ENCODE measurements at places on chromosomes 16 and 17. TPM values are rescaled to one million over a fixed set of nuclear protein-coding genes. Genes with fewer than 3 reads are reported as not detected.

TMEM114 gene
- not detected for total RNA-seq

GP2 gene
- not detected for total RNA-seq

TMC7 gene
- not detected for total RNA-seq

DNA sequence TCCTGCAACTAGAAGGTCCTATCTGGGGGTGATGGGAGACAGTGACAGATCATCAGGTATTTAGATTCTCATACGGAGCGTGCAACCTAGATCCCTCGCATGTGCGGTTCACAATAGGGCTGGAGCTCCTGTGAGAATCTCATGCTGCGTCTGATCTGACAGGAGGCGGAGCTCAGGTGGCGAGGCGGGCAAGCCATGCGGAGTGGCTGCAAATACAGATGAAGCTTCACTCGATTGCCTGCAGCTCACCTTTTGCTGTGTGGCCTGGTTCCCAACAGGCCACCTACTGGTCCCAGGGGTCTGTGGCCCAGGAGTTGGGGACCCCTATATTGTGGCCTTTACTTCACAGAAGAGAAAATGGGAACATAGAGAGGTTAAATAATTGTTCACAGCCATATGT, 200.4 kb downstream of the IRF8 start:
- DNase-seq: no peak
- H3K4me1 ChIP-seq: no peaks in the 10 kb centered on the region
- no peaks in the 10 kb centered on the region for H3K36me3 ChIP-seq
- no peak overlapping the region for H3K4me3 ChIP-seq
- peaks cover 5% of the 10 kb centered on the region for H3K27me3 ChIP-seq

- no peaks in the 10 kb centered on the region for H3K36me3 ChIP-seq
- H3K27me3 ChIP-seq: no peaks in the 10 kb centered on the region
- H3K4me3 ChIP-seq: no peak overlapping the region
- DNase-seq: no peak
Measured at GRCh38 chr17:7817643-7817964, 16.4 kb upstream of the KDM6B start.

DNA sequence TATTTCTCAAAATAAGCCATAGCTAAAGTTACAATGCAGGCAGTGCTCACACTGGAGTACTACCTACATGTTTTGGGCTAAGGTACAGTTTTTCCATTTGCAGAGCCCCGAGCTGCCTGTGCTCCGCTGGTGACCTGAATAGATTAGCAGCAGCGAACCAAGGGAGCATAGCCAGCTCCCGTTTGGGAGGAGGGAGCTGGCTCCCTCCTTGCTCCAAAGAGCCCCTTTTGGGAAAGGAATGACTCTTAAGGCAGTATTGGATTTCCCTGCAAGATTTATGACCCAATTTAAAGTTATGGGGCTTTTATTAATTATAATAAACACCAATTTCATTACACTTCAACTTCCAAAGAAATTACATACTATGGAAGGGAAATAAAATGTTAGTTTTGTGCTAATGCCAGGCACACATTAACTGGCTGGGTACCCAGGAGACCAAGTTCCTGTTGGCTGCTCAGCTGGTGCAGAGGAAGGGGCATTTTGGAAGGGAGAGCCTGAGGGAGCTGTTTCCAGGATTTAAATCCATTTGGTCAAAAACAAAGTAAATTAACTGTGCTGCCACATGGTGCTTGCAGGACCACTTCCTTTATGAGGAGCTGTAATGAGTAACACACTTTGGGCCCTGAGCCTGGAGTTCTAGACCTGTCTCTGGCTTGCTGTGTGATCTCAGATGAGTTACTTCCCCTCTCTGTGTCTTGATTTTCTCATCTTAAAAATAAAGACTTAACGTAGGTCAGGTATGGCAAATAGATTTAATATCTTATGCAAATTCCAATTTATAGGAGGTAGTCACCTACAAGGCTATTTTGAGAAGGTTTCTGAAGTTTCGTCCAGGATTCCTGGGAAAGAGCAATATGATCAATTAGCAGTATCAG, 362.1 kb upstream of the CCL2 start:
- H3K4me1 ChIP-seq: no peaks in the 10 kb centered on the region
- H3K4me3 ChIP-seq: no peak overlapping the region
- peaks cover 7% of the 10 kb centered on the region for H3K27me3 ChIP-seq

- no peak overlapping the region for H3K27ac ChIP-seq
- no peak for DNase-seq
- no peak overlapping the region for H3K4me3 ChIP-seq
- H3K36me3 ChIP-seq: peaks cover 4% of the 10 kb centered on the region
- no peaks in the 10 kb centered on the region for H3K27me3 ChIP-seq
Measured at GRCh38 chr17:39341541-39341940, 59.9 kb downstream of the FBXL20 start.

- H3K4me3 ChIP-seq: no peak overlapping the region
- H3K4me1 ChIP-seq: no peaks in the 10 kb centered on the region
- H3K27me3 ChIP-seq: no peaks in the 10 kb centered on the region
Measured at GRCh38 chr17:17877529-17878358, 41.0 kb upstream of the SREBF1 start.

GRCh38 chr17:9702482-9702881, 57.2 kb downstream of the USP43 start:
- H3K27ac ChIP-seq: no peak overlapping the region
- no peaks in the 10 kb centered on the region for H3K36me3 ChIP-seq
- peaks cover 2% of the 10 kb centered on the region for H3K4me1 ChIP-seq
- DNase-seq: no peak
- H3K4me3 ChIP-seq: no peak overlapping the region
- H3K27me3 ChIP-seq: no peaks in the 10 kb centered on the region

- no peaks in the 10 kb centered on the region for H3K36me3 ChIP-seq
- no peak overlapping the region for H3K27ac ChIP-seq
- H3K4me3 ChIP-seq: no peak overlapping the region
- no peak for DNase-seq
Measured at GRCh38 chr16:59880611-59881010, 1146.5 kb upstream of the GOT2 start.

- peaks cover 13% of the 10 kb centered on the region for H3K4me1 ChIP-seq
- no peaks in the 10 kb centered on the region for H3K36me3 ChIP-seq
- no peak for DNase-seq
- H3K27ac ChIP-seq: no peak overlapping the region
- no peak overlapping the region for H3K4me3 ChIP-seq
- no peaks in the 10 kb centered on the region for H3K27me3 ChIP-seq
Measured at GRCh38 chr16:50124769-50125168, 28.3 kb upstream of the TENT4B start.

DNA sequence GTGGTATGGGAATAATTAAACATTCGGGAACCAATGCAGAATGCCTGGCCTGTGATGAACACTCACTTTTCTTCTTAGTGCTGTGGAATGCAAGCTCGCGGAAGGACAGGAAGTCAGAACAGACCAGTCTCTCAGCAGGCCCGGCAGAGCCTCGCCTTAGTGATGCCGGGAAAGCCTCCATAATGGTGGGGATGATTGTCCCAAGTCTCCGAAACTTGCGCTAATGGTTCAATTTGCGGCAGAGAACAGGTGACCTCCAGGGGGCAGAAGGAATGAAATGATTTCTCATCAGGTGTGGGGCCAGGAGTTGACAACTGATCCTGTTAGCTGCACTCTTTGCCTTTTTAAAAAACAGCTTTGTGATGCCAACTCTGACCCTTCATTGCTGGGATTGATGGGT, 170.6 kb downstream of the GSG1L start:
- H3K27ac ChIP-seq: no peak overlapping the region
- H3K4me1 ChIP-seq: no peaks in the 10 kb centered on the region
- peaks cover 36% of the 10 kb centered on the region for H3K27me3 ChIP-seq
- no peak for DNase-seq
- no peak overlapping the region for H3K4me3 ChIP-seq

DNA sequence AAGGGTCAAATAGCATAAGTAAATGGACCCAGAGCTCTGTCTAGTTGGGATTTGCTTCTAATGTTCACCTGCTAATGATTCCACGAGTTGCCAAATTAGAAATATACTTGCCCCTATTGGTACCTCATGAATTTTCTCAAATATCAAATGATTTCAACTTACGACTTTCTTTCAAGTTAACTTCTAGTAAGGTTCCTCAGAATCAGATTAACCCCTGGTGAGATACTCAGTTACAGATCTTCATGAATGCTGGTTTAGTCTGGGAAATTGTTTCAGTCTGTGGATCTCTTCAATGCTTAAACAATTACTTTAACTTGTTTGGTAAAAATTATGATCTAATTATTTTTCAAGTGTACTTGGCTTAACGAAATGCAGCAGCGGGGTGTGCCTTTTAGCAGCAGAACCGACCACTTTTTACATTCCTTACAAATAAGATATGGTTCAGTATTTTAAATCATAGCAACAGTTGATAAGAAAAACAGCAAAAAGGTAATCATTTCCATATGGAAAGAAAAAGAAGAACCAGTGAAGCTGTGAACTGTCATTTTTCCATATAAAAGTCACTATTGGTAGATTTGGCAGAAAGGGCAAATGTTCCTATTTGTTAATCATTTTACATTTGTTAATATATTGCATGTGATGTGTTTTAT, 34.5 kb downstream of the TUBD1 start:
- H3K36me3 ChIP-seq: peaks cover 12% of the 10 kb centered on the region
- DNase-seq: no peak
- no peaks in the 10 kb centered on the region for H3K27me3 ChIP-seq
- no peak overlapping the region for H3K27ac ChIP-seq
- H3K4me3 ChIP-seq: no peak overlapping the region

GRCh38 chr16:17658881-17659280, 188.1 kb upstream of the XYLT1 start:
- no peak overlapping the region for H3K27ac ChIP-seq
- H3K4me3 ChIP-seq: no peak overlapping the region
- no peak for DNase-seq
- H3K4me1 ChIP-seq: no peaks in the 10 kb centered on the region

DNA sequence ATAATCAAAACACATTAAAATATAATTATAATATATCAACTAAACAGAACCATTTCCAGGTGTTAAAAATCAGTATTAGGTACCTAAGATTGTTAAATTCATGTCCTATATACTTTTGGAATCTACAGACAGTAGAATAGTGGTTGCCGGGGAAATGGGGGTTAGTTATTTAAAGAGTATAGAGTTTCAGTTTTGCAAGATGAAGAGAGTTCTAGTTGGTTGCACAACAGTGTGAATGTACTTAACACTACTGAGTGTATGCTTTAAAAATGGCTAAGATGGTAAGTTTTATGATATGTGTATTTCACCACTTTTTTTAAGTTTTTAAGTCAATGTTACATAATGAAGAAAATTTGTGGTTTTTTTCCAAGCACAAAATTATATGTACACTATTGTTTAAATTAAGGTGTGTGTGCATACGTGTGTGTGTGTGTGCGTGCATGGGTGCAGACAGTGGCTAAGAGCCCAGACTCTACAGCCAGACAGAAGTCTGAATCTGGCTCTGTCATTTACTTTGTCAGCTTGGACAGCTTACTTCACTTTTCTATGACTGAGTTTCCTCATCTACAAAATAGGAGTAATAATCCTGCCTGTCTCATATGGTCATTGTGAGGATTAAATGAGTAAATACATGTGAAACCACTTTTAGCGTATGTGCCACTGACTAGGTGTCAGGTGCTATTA, 25.3 kb upstream of the PHAF1 start:
- H3K4me1 ChIP-seq: peaks cover 5% of the 10 kb centered on the region
- H3K36me3 ChIP-seq: peaks cover 25% of the 10 kb centered on the region
- H3K27me3 ChIP-seq: no peaks in the 10 kb centered on the region

GRCh38 chr17:57713140-57713539, 32.0 kb downstream of the CCDC182 start:
- no peak overlapping the region for H3K4me3 ChIP-seq
- DNase-seq: no peak
- no peaks in the 10 kb centered on the region for H3K36me3 ChIP-seq
- H3K27me3 ChIP-seq: peaks cover 8% of the 10 kb centered on the region

All from activated CD8-positive, alpha-beta T cell treated with anti-CD3 and anti-CD28 coated beads for 36 hours (primary cell).